ENCODE measurements at places on chromosomes 12 and 14.

- DNase-seq, result no peak
Measured at GRCh38 chr12:25644979-25645378, 91.9 kb upstream of the LMNTD1 start.

DNA sequence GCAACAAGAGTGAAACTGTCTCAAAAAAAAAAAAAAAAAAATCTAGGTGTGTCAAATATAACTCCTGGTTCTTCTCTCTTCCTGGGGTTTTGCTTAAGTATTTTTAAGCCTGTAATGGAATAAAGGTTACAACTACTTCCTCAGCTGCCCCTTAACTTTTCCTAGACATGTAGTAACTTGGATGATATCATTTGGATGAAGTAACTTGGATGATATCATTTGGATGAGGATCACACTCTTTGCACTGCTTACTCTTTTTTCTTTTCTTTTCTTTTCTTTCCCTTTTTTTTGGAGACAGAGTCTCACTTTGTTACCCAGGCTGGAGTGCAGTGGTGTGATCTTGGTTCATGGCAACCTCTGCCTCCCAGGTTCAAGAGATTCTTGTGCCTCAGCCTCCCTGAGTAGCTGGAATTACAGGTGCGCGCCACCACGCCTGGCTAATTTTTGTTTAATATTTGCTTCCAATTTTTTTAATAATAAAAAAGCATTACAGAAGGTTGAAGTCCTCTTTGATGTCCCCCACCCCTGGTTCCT is 775 bp upstream of the FAM186A start:
- DNase-seq, result no peak

DNA sequence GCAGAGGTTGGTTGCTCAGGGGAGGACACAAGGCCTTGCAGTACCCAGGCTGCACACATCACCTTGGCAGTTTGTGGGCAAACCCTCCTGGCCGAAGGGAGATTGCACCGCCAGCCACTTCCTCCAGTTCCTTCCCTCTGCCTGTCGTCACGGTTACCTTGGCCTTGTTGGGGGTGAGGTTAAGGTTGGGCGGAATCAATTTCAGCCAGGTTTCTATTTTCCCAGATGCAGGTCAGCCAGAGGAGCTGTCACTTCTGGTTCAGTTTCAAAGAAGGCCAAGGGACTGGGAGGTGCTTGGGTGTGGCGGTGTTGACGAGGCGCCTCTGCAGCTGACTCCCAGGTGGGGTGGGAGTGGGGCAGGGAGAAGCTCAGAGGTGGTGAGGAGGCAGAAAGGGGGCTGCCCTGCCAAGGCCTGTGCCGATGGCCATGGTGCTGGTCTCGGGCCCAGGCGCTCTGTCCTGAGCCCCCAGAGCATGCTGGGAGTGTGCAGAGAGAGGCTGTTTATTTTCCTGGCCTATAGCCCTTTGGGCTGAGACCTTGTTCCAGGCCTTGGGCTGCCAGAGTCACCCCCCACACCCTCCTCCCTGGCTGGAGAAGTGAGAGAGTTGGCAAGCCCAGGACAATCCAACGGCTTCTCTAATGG is 31.4 kb downstream of the JDP2 start:
- DNase-seq, result peak; percentile 31

GRCh38 chr14:103057028-103057371 is 349 bp downstream of the CDC42BPB start:
- no peak for DNase-seq

DNA sequence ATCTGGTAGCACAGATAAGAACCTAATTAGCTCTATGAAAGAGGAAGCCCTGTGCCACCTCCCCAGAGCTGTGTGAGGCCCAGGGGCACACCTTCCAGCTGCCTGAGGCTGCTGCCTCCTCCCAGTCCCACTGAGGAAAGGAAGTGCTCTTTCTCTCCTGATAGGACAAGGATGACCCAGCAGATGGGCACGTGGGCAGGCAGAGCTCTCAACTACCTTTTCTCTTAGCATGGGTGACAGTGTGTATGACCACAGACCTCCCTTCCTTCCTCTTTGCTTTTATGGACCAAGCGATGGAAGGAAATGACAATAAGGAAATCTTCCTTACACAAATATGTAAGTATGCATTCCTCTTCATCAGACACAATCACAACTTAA is 127.6 kb upstream of the AMIGO2 start:
- DNase-seq, result no peak

DNA sequence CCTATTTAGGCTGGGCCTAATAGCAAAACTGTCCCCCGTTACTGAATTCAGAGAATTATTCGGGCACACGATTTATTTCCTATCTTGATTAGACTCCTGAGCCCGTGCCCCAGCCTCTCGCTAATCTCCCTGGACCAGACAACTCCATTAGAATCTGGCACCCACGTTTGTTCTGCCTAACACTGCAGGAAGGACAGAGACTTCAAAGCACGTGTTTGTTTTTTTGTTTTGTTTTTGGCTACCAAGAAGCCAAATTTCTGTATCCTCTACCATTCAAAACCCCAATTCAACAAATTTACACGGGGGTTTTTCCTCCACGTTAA is 4.8 kb downstream of the USP44 start:
- DNase-seq, result no peak

GRCh38 chr12:24111616-24112015 is 162.1 kb upstream of the SOX5 start:
- no peak for DNase-seq

- DNase-seq, result no peak
Measured at GRCh38 chr14:57816568-57817284, 49.2 kb downstream of the SLC35F4 start.

DNA sequence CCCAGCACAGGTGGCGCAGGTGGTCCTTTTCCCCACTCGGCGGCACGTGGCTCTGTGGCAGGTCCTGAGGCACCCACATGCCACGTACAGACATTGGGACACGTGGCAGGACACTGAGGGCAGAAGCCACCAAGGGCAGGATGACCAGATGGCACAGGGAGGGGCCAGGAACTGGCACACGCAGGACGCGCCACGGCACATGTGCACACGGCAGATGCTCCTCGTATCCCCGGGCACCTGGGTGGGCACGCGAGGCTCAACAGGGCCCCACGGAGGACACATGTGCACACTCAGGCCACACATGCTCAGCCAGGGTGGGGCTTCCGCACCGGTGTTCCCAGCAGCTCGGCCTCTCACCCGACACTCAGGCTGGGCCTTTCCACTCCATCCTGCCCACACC is 52.0 kb downstream of the FBRSL1 start:
- DNase-seq, result no peak

- no peak for DNase-seq
Measured at GRCh38 chr12:55708695-55709233, 1.1 kb upstream of the ITGA7 start.

GRCh38 chr12:13103391-13104033 is at the start of gene GSG1:
TSS of gene GSG1 (minus strand) at chr12:13103667. CDS start at chr12:13103512, 155 bp downstream.
- DNase-seq, result no peak

- DNase-seq, result no peak
Measured at GRCh38 chr14:69270795-69271708, 11.1 kb downstream of the GALNT16 start.

- no peak for DNase-seq
Measured at GRCh38 chr14:77099425-77100167, 1.5 kb downstream of the CIPC start.

- peak; percentile 86 for DNase-seq
Measured at GRCh38 chr12:49644620-49644994, 21.2 kb downstream of the PRPF40B start.

DNA sequence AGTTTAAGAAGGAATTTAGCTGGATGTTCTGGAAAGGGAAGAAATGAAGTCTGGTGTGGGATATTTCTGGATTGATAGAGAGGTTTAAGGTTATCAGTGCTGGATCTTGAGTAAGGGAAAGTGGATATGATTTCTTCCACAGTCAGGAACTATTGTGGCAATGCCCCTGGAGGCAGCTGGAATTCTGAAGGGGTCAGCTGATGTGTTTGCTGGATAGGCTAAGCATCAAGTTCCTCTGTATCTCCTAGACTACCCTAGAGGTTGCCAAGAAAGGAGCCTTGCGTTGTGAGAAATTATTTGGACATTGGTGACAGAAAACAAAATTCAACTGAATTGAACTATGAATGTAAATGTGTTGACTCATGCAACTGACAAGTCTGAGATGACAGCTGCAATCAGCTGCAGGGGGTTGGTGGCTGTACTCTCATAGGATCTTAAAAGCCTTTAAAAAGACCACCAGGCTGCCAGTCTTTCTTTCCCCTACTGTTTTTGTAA is 244.4 kb downstream of the ATXN7L3B start:
- no peak for DNase-seq

DNA sequence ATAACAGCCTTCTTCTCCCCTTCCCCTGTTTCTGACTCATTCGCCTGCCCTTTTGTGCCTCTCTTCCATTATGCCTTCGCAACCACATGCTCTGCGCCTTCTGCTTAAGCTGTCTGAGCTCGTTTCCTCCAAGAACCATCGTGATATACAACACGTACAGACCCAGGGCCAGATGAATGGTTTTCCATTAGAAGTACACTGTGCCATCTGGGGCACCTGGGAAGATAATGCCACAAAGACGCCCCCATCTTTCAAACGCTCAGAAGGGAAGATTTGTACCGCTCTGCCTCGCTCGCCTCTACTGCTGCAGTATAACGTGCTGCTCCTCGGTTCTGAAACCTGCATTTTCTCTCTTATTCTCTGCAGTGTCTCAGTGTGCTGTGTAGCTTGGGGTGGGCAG is 470.9 kb upstream of the STXBP6 start:
- DNase-seq, result peak; percentile 16

DNA sequence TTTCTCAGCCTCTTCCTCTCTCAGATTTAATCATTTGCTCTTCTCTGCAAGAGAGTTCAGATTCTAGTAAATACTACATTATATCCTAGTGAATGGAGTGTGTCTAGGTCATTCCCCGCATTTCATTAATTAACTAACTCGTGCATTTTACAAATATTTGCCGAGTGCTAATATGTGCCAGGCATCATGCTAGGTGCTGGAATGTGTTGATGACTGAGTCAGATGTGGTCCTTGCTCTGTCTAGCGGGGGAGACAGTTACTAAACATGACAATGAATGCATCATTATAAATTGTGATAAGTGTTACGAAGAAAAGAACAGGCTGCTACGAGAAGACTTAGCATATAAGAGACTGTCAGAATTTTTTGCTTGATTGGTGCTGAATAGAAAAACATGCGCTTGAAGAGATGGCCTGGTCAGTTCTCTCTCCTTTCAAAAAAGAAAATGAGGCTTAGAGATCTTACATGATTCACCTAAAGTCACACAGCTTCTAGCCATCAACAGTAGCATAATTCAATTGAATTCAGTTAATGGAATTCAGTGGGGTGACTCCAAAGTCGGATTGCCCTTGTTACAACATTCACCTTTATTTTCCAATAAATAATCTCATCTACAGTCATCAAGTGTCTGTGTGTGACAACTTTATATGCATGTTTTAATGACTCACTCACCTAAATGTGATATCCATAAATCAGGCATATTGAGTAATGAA is 48.7 kb upstream of the MAX start:
- DNase-seq, result no peak

GRCh38 chr14:76125511-76125910 is 26.2 kb upstream of the GPATCH2L start:
- DNase-seq, result no peak

- no peak for DNase-seq
Measured at GRCh38 chr12:59164991-59165718, 244.9 kb upstream of the LRIG3 start.

GRCh38 chr12:57435293-57435692 is 709 bp downstream of the INHBC start:
- DNase-seq, result no peak

GRCh38 chr12:89884952-89885351 is 176.3 kb upstream of the ATP2B1 start:
- no peak for DNase-seq

- no peak for DNase-seq
Measured at GRCh38 chr14:93045965-93046704, 69.6 kb downstream of the ITPK1 start.

- DNase-seq, result no peak
Measured at GRCh38 chr14:81605660-81606059, 72.0 kb upstream of the SEL1L start.

GRCh38 chr14:96461950-96462798 is 40.0 kb upstream of the PAPOLA start:
- no peak for DNase-seq

- DNase-seq, result peak; percentile 3
Measured at GRCh38 chr12:94941440-94941862, 62.0 kb downstream of the NDUFA12 start.

DNA sequence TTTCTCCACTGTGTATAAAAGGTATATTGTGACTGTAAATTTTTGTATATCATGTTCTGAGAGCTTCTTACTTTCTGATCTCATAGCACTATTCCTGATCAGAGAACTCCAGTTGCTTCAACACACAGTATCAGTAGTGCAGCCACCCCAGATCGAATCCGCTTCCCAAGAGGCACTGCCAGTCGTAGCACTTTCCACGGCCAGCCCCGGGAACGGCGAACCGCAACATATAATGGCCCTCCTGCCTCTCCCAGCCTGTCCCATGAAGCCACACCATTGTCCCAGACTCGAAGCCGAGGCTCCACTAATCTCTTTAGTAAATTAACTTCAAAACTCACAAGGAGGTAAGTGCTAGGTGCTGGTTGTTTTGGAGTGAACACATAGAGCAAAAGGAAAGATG is 30.9 kb downstream of the CKB start:
- DNase-seq, result no peak

DNA sequence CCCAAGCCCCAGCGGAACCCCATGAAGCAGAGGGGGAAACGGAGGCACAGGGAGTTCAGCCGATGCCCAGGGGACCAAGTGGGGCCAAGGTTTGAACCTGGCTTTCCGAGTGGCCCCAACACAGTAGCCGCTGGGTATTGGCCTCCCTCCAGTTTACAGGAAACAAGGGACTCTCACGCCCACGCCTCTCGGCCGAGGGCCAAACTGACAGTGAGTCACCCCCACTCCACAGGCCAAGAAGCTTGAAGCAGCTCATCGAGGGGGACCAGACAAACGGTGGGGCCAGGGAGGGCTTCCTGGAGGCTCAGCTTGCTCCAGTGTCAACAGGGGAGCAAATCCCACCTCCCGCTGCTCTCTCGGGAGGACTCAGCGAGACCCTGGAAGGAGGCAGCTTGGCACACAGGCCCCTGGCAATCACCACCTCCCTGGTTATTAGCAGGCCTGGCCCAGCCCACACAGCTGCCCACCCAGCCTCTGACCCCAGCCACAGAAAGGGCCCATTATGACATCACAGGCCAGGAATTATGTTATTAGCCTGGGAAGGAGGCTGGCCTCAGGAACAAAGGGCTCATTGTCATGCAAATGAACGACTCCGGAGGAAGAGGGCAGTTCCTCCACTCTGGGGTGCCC is 54.6 kb downstream of the NCOR2 start:
- peak; percentile 92 for DNase-seq

DNA sequence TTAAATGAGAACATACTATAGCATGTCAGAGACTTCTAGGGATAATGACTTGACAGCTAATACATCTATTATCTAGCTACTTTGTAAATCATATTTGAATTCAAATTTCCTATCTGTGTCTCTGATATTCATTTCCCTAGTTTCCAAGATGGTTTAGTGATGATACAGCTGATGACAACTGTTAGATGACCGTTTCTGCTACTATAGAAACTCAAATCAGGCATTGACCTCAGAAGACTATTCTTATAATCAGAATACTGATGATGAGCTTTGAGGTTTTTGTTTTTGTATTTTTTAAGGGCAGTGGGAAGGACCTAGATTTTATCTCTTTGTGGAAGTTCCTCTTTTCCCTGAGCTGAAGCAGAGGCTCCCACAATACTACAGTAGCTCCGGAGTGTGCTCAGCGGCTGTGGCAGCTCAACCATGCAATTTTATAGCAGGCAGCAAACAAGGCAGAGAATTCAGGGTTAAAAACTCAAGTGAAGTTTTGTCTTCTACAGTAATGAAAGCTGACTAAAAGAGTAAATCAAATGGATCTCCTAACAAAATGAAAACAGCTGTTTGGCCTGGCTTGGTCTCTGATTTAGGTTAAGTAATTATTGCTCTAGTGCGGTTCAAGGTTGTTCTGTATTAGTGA is 145.1 kb downstream of the SLC25A21 start:
- no peak for DNase-seq

Data from head of caudate nucleus (tissue), 42 donors.